Natural killer cell treated with Interleukin-12 subunit alpha and Interleukin-12 subunit beta and Interleukin-15 and Interleukin-18, amount 100 ng/mL, for 72 hours (primary cell): ENCODE measurements at places on chromosomes 12 and 14. TPM values are rescaled to one million over a fixed set of nuclear protein-coding genes. Genes with fewer than 3 reads are reported as not detected.

AMDHD1 gene
- 0.74 TPM for total RNA-seq

MAP4K5 gene
- total RNA-seq = 59.3 TPM

POLR3B gene
- total RNA-seq = 12.3 TPM

PTGR2 gene
- total RNA-seq = 4.6 TPM

DNA sequence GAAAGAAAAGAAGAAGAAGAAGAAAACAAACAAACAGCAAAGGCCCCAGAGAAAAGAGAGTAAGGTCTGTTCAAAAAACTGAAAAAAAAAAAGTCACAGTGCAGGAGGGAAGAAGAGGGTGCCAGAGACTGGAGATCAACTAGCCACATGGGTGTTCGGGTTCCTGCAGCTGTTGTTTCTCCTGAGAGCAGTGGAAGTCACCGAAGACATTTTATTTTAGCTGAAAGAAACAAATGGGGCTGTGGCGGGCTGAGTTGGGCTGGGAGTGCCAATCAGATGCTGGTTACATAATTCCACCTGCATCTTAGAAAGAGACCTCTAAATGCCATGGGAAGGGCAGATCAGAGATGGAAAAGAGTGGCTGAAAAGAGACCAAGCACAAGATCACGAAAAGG, 33.9 kb downstream of the ACTN1 start:
- no peak overlapping the region for H3K4me3 ChIP-seq
- DNase-seq = no peak
- H3K4me1 ChIP-seq = peaks cover 13% of the 10 kb centered on the region

GRCh38 chr14:104593241-104593701, 11.3 kb downstream of the TMEM179 start:
- H3K4me3 ChIP-seq = no peak overlapping the region
- no peaks in the 10 kb centered on the region for H3K36me3 ChIP-seq
- no peak for DNase-seq
- H3K27me3 ChIP-seq = peaks cover 4% of the 10 kb centered on the region

DNA sequence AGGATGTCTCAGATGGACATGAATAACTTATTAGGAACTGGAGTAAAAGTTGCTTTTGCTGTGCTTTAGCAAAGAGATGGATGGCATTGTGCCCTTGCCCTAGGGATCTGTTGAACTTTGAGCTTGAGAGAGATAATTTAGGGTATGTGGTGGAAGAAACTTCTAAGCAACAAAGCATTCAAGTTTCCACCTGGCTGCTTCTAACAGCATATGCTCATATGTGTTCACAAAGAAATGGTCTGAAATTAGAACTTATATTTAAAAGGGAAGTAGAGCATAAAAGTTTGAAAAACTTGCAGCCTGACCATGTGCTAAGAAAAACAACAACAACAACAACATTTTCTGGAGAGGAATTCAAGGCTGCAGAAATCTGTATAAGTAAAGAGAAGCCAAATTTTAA, 7.9 kb upstream of the CPSF6 start:
- peaks cover 19% of the 10 kb centered on the region for H3K36me3 ChIP-seq
- H3K4me1 ChIP-seq = no peaks in the 10 kb centered on the region
- no peak overlapping the region for H3K4me3 ChIP-seq
- peaks cover 2% of the 10 kb centered on the region for H3K27me3 ChIP-seq

- H3K27ac ChIP-seq = no peak overlapping the region
- no peaks in the 10 kb centered on the region for H3K36me3 ChIP-seq
Measured at GRCh38 chr14:70709726-70710382, 68.1 kb downstream of the TTC9 start.

DNA sequence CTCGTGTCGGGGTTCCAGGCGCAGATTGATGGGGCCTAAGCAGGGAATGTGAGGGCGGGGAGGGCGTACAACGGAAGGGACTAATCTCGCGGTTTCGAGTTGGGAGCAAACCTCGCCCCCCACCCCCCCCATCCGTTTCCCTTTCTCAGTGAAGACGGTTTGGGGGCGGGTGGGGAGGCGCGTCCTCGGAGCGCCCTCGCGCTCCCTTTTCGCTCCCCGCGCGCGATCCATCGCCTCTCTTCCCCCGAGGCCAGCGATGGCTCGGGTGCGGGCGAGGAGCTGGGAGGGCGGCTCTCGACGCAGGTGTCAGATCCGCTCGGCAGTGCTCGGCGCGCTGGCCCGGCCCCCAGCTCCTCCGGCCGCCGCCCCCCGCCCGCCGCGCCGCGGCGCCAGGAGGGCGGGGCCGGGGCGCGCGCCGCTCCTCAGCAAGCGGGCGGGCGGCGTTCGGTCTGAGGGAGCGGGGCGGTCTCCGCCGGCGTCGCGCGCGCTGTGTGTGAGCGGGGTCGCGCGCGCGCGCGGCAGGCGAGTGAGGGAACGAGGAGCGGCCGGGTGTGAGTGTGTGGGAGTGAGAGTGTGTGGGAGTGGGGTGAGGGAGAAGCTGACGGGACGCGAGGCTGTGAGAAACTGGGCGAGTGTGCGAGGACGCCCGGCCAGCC, at the start of gene RIMKLB:
Gene RIMKLB, plus strand, starts transcription at position 516 of the 656 bp plus-strand sequence. CDS start 15,876 bp downstream, outside the sequence.
- H3K4me1 ChIP-seq = peaks cover 11% of the 10 kb centered on the region
- peaks cover 3% of the 10 kb centered on the region for H3K27me3 ChIP-seq
- H3K4me3 ChIP-seq = peak within 1 kb of the TSS; percentile 85
- peak; percentile 87 for DNase-seq
- H3K27ac ChIP-seq = peak within 1 kb of the TSS; percentile 64

DNA sequence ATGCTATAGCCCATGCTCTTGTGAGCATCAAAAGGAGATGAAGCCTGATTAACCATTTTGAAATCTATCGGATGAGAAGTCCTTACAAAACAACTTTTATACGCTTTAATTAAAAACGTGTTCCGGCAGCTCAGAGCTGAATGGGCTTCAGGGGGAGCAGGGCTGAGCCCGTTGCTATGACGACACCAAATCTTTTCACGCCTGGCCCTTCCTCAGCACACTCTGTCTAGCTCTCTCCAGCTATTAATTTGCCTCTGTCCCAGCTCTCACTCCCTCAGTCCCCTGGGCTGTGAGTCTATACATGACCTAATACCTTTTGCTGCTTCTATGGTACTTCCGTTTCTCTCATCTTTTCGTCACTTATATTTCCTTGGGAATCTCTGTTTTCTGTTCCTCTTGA, 15.8 kb downstream of the FOXA1 start:
- H3K36me3 ChIP-seq = no peaks in the 10 kb centered on the region
- no peak overlapping the region for H3K4me3 ChIP-seq
- no peaks in the 10 kb centered on the region for H3K4me1 ChIP-seq
- no peaks in the 10 kb centered on the region for H3K27me3 ChIP-seq

- no peak for DNase-seq
- H3K27ac ChIP-seq = no peak within 1 kb of the TSS
- peaks cover 5% of the 10 kb centered on the region for H3K36me3 ChIP-seq
- H3K27me3 ChIP-seq = peaks cover 39% of the 10 kb centered on the region
- H3K4me1 ChIP-seq = peaks cover 41% of the 10 kb centered on the region
- peak within 1 kb of the TSS; percentile 92 for H3K4me3 ChIP-seq
Measured at GRCh38 chr12:459430-460258, at the start of gene B4GALNT3. B4GALNT3 (plus strand) TSS chr12:459939; CDS start chr12:460377, 438 bp downstream.

DNA sequence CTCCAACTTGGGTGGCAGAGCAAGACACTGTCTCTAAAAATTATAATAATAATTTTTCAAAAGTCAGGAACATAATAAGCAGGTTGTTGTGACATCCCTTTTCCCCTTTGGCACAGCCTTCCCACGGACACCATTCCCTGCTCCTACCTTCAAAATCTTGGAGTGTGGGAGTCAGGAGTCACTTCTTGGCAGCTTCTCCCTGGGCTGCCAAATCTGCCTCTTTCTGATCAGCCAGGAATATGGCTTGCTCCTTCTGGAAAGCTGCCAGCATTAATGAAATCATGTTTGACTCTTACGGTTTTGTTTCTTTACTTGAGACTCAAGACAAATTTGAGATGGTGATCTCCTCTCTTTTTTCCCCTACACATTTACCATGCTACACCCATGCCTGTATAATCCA, 391.4 kb upstream of the SYT1 start:
- H3K4me3 ChIP-seq = no peak overlapping the region
- H3K27me3 ChIP-seq = no peaks in the 10 kb centered on the region
- H3K27ac ChIP-seq = no peak overlapping the region
- H3K4me1 ChIP-seq = no peaks in the 10 kb centered on the region
- DNase-seq = no peak
